ENCODE measurements at places on chromosomes 2 and 18.

- no peak for DNase-seq
These were observed 169.2 kb upstream of the SMAD2 start for GRCh38 chr18:48099481-48100164.

DNA sequence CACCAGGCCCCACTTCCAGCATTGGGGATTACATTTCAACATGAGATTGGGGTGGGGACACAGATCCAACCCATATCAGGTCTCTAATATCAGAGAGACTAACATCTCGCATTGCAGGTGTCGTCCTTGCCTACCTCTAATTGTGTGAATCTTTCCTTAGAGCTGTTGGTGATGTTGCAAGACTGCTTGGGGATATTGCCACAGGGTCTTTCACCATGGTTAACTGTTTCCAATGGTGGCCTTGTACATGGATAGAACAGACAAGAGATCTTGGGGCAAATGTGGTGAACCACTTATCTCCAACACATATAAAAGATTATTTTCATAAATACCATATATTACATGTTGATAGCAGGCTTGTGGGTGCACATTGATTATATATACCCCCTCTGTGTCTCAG is 270.3 kb upstream of the LINC00305 start:
- no peak for DNase-seq

GRCh38 chr18:77039196-77040130 is 93.1 kb downstream of the MBP start:
- no peak for DNase-seq

- no peak for DNase-seq
These were observed 173.0 kb upstream of the GATA6 start for GRCh38 chr18:21996351-21996826.

DNA sequence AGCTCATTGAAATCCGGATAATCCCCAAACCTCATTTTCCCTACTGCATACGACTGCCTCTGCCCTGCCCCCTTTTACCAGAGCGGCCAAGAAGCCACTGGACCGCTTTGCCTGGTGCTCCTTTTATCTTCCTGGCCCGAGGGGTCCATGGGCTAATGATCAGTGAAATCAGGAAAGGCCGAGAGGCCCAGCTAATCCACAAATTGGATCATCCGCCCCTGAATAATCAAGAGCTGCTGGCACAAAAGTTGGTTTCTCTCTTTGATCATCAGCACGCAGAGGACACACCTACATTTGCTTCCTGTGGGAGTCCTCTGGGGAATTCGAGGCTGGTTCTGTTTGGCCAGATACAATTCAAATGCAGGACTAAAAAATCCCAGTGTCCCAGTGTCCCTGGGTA is 144.5 kb downstream of the INSIG2 start:
- no peak for DNase-seq

GRCh38 chr2:64534363-64534762 is 10.2 kb downstream of the AFTPH start:
- no peak for DNase-seq

DNA sequence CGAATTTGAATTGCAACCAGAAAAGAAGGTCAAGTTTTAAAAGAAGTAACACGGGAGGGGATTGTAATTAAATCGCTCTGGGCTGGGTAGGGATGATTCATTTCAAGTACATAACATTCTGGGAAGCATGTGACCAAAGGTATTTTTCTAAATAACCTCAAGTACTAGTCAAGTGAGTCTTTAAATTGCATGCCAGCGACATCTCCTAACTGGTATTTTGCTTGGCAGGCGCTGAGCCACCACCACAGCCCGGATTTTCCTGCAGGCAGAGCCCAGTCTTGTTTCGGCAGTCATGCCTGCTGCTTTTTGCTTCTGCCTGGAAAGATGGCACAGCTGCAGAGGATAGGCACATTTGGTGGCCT is 33.7 kb upstream of the NPAS2 start:
- no peak for DNase-seq

DNA sequence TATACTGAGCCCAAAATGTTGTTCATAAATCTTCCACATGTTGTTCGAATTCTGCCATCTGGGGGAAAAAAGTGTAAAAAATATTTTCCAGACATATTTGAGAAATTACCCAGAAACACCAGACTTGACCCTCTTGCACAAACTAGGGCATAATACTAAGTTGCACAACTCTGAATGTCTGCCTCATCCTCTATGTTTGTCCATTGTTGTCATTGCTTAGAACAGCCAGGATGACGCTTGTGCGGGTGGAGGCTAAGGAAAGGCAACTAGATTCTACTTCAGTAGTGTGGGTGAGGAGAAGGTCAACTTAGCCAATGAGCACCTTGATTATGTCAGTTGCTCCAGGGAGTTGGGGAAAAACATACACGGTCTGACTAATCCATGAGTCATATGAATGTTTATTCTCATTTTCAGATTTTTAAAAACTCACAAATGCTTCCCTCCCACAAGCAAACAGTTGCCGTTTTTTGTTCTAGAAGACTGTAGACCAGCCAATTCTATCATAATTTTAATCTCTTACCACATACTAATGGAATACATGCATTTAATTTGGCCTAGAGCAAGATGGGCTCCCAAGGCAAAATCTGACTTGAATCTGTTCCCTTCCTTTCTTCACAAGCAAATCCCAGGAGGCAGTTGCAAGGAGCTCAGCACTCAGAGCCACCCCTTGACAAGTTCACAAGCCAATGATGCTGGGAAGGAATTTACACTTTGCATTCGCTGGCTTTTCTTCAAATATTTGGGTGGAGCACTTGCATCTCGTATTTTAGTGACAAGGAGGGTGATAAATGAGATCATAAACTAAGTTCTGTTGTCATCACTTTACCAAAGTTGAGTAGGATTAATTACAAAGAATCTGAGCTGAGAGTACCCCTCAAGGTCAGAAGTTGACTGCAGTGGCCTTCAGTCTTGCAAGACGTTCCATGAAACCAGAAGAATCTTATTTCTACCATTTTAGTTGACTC is 163.2 kb upstream of the TWIST2 start:
- no peak for DNase-seq

- no peak for DNase-seq
These were observed 22.0 kb downstream of the KATNAL2 start for GRCh38 chr18:46939337-46939963.

GRCh38 chr2:14616342-14616741 is 16.2 kb upstream of the LRATD1 start:
- no peak for DNase-seq

DNA sequence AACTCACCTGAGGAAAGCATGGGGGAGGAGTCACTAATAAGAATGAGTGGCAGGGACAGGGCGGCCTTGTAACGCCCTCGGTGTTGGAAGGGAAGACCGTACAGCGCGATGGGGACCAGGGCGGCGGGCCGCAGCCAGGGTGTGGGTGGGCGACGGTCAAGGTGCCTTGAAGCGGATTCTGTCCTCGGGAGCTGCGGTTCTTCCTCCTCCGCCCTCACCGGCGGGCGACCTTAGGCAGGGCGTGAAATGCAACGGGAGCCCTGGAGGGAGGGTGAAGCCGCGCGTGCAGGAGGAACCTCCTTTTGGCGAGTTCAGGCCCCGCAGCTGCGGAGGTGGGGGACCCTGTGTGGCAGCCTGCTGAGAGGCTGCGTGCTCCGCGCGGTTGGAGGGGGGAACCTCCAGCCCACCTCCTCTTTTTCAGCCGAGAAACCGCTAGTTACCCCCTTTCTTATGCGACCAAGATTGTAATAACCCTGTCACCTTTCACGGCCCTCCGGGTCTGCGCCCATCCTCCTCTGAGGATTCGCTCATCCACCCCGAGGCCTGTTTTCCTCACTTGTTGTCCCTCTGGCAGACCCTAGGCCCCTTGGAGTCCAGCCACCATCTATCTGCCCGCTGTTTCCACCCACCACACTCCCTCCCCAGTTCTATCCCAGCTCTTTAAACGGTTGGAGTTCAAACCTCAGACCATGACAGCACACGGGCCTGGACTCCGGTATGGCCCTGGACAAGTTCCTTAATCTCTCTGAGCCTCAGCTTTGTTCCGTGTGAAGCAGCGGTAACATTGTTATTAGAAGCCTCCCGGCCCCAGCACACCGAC is 823 bp upstream of the RNU2-63P start:
- no peak for DNase-seq

DNA sequence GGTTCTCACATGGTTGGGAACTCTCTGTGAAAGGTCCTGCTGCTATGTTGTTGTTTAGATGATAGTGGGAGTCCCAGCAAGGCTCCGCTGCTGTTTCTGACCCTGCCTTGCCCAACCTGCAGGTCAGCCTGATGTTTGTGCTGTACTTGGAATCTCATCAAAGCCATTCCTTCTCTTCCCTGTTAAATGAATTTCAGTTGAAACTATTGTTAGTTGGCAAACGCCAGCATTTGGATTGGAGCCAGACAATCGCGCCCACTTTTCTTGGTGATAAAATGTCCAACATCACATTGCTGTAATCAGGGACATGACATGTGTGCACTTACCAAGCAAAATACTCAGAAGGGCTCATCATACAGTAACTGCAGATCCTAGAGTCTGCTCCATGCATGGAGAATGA is 12.8 kb upstream of the TWSG1 start:
- no peak for DNase-seq

- no peak for DNase-seq
These were observed 981 bp upstream of the SF3B1 start for GRCh38 chr2:197435598-197436420.

GRCh38 chr2:9800975-9801726 is 42.1 kb upstream of the TAF1B start:
- no peak for DNase-seq

DNA sequence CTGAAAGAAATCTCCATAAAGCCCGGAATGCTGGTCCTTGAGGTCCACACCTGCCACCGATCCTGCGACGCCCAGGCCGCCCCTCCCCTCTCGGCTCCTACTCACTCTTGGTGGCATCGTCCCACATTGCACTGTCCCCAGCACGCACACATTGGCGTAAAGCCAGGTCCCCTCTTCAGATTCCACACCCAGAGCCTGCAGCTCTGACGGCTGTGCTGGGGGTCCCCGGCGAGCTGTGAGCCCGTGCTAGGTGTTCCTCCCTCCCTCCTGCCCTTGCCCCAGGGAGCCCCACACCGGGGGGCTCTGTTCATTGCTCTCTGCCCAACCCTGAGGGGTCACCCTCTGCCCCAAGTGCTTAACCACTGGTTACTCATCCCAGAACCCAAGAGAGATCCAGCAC is 8.5 kb downstream of the TPO start:
- DNase-seq: no peak

DNA sequence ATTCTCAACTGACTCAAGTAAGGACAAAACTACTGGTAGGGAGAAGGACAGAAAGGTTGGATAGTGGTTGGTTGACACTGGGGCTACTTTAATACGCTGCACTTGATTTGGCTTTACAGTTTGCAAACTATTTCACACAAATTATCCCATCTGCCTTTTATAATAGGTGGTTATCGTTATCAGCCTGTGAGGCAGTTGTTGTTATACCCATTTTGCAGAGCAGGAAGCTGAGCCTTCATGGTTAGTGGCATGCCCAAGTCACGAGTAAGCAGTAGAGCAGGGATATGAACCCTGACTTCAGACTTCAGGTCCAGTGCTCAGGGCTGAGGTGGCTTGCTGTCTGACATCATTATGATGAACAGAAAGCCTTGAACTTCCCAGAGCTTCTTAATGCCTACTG is 5.3 kb downstream of the CTIF start:
- DNase-seq: no peak

DNA sequence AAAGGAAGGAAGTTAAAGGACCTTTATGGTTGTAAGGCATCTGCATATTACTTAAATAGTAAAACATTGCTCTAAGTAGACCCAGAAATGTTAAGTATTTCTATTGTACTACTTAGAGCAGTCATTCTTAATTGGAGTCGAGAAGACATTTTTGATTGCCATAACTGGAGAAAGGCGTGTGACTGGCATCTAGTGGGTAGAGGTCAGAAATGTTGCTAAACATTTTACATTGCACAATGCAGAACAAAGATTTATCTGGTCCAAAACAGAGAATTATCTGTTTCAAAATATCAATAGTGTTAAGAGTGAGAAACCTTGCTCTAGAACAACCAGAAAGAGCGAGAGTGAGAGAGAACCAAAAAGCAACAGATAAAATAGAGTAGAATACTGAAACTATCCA is 23.3 kb upstream of the ROCK1 start:
- no peak for DNase-seq

GRCh38 chr2:224769489-224769888 is 53.3 kb upstream of the CCDC195 start:
- DNase-seq: no peak

DNA sequence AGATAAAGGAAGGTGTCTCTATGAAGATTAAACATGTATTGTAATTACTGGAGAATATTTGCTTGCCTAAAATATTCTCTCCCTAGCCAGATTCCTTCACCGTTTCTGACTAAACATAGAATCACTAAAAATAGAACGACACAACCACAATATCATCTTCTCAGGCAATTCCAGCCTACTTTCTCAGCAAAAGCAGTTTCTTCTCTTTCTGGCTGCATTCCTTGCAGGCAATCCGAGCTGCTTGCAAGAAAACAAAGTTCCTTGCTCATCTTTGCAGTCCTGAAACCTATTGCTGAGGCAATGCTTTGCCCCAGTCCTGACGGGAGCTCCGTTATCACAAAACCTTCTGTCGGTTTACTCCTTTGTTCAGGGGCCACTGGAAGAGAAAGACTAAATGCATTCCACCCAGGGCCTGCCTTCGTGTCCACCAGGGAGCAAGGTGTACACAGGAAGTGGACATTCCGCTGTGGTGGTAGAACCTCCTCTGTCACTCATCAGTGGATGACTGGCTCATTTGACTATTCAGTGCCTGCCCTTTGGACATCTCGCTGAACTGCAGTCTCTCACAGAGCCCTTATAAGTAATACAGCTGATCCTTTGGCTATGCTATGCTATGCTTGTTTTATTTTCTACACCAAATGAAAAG is 239.2 kb upstream of the DOK6 start:
- no peak for DNase-seq

DNA sequence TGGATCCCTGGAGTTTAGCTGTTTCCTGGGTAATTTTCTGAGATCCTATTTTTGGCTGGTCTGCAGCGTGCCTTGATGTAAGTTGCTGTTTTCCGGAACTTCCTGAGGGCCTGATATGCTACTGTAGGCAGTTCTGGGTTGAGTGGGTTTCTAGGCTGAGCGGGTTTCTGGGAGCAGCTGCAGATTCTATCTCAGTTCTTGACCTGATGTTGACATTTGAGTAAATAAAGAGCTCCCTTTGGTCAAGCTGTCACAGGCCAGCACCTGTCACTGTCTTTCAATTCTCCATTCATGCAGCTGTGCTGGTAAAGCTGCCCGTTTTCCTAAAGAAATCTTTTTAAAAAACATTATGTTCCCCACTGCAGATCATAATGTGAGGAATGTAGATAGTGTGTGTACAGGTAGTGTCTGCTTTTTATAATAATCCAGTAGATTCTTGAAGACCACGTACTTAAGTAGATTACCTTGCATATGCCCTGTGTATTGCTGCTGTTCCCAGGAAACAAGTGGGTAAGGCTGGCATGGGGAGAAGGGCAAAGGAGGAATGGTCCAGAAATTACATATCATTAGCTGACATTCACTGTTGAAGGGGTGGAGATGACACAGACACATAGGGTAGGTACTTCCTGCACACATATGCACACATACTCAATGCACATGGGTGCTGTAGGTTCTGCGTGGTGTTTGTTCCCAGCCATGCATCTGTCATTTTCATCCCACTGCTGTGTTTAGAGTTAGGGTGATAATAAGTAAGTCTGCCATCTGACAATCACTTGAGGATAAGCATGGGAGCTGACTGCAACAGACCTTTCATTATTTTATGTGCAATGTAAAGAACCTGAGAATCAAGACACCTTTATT is 25.9 kb downstream of the CD28 start:
- DNase-seq: no peak

- DNase-seq: no peak
These were observed 69.5 kb downstream of the EVA1A start for GRCh38 chr2:75491129-75491753.
